ENCODE measurements at places on chromosomes 7 and 10.
A peak's percentile ranks its signal among the peaks of the same experiment; 100 is the strongest.

DNA sequence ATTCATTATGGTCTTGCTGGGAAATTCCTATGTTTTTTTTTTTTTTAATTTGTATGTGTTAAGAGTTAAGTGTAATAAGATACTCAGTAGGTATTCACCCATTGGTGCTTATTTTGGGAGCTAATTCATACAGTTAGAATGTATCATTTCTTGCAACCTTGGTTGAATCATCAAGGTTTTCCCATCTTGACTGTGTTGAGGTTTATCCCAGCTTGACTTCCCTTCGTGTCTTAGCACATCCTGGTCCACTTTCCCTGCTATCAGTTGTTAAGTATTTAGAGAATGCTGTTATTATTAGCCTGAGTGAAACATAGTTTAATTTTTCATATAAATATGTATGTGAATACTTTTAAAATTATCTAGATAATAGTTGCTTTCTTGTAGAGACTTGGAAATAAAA is 20.8 kb downstream of the RALA start:
- no peak for DNase-seq

- no peak for DNase-seq
Observed at GRCh38 chr7:29231671-29232232, 37.2 kb downstream of the CHN2 start.

GRCh38 chr7:111755383-111755782 is 193.1 kb upstream of the IMMP2L start:
- no peak for DNase-seq

DNA sequence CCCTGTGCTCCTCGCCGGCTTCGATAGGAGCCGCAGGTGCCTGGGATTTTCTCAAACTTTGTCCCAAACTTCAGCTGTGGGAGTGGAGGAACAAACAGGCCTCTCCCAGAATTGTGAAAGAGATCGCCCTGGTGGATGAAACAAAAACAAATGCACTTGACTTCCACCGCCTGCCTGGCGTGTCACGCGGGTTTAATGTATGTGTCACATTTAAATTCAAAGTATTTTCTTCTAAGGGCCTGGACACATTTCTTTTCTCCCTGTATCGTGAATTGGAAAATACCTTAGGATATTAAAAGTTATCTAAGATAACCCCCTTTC is 694 bp upstream of the WASL start:
- DNase-seq, result no peak

DNA sequence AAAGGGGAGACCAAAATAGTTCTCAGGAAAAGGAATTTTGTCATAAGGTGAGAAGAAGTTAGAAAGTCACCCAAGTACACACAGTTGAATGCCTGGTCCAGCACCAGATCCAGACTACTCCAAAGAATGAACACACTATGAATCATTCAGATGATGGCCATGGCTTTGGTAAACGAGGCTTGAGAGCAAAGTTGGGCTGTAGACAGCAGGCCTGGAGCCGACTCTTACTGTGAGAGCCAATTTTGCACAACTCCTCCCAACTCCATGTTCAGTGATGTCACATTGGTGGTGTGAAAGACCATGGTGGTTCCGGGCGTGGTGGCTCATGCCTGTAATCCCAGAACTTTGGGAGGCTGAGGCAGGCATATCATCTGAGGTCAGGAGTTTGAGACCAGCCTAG is 131.6 kb downstream of the PKD1L1 start:
- no peak for DNase-seq

GRCh38 chr7:120079704-120080103 is 193.3 kb upstream of the KCND2 start:
- no peak for DNase-seq

DNA sequence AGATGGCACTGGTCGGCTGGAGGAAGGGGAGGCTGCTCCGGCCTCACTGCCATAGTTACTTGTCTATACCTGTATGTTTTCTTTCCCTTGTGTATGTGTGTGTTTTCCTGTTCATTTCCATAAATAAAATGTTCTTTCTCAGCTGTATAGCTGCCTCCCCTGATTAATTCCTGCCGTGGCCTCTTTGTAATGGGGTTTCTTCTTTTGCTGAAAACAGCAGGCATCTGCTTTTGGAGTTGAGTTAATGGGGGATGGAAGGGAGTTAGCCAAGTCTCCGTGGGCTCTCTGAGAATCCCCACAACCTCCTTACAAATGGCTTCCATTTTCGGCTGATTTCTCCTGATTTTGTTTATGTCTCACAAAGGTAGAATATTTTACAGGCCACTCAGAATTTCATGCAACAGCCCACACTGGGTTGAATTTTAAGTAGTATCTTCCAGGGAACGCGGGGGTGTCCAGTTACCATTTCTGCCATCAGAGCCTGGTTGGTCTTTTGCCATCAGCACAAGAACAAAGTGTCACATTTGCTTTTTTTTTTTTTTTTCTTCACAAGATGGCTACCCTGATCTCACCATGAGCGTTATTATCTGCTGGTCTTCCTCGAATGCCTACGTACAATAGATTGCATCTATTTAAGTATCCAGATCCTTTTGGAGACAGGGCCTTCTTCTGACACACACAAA is 88.1 kb upstream of the NRP1 start:
- DNase-seq, result no peak

DNA sequence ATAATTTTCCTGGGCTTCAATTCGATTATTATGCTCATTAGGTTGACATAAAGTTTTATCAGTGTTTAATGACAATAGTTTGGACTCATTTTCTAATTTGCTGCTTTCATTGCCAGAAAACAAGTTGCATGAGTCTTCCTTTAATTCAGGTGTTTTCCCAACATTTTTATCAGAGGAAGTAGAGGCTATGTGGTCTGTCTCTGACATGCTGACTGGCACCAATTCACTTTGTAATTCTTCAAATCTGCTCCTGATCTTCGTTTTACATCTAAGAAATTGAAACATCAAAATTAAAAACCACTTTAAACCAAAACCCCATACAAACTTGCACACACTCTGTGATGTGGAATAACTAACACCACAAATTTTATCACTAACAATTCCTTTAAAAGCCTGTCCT is 10.9 kb downstream of the CCDC186 start:
- no peak for DNase-seq

DNA sequence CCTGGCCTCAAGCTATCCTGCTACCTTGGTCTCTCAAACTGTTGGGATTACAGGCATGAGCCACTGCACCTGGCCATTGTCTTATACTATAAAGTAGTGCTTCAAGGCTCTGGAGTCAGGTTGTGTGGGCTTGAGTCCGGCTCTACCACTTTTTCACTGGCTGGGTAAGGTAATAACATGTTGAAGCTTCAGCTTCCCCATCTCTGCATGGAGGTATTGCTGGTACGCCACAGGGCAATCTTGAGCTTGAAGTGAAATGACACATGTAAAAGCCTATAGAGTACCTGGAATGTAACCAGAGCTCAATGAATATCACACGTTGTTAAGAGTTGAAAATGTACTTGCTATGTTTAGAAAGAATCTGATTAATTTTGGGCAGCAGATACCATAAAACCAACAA is 120.8 kb downstream of the POU6F2 start:
- no peak for DNase-seq

- DNase-seq, result no peak
Observed at GRCh38 chr10:34786464-34786863, 28.6 kb downstream of the PARD3 start.

GRCh38 chr7:81574723-81575326 is 195.0 kb downstream of the HGF start:
- no peak for DNase-seq

GRCh38 chr10:29517352-29517923 is 117.3 kb downstream of the SVIL start:
- DNase-seq, result no peak

- DNase-seq, result no peak
Observed at GRCh38 chr7:52283335-52283734, 752.1 kb upstream of the POM121L12 start.

DNA sequence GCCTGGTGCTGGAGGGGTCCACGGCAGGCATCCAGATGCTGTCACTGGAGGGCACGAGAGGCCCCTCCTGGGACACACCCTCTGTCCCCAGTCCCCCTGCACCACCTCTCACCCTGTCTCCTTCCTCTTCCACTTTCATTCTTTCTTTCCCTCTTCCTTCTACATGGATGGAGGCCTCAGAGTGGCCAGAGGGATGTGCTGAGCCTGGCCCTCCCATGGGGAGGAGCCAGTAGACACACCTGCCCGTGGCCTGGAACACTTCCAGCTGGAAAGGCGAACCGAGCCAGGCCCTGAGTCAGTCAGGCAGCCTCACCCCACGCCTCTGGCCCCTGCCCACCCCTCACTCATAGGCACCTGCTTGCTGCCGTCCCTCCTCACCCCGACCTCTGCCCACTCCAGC is 55.9 kb upstream of the MXI1 start:
- DNase-seq, result no peak

- DNase-seq, result peak; percentile 73
Observed at GRCh38 chr7:130721486-130722277, 12.3 kb downstream of the KLF14 start.

DNA sequence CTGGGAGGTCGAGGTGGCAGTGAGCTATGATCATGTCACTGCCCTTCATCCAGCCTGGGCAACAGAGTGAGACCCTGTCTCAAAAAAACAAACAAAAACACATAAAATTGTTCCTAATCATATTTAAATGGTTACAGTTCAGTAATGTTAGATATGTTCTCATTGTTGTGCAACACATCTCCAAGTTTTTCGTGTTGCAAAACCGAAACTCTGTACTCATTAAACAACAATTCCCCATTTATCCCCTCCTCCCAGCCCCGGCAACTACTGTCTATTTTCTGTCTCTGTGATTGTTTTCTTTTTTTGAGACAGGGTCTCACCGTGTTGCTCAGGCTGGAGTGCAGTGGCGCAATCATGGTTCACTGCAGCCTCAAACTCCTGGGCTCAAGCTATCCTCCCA is 16.1 kb upstream of the PRXL2A start:
- DNase-seq, result no peak

DNA sequence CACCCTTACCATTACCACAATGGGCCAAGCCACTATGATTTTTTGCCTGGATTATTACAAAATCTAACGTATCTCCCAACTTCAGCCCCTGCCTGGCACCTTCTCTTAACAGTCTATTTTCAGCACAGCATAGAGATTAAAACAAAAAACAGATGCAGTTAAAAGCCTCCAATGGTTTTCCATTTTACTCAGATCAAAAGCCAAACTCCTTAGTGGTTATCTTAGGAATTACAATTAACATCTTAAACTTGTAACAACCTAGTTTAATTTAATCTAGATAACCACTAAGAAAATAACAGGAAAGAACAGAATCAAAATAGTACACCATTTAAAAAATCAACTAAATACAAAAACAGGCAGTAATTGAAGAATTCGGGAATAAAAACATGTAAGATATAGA is 43.5 kb downstream of the DNAJC1 start:
- DNase-seq, result no peak

DNA sequence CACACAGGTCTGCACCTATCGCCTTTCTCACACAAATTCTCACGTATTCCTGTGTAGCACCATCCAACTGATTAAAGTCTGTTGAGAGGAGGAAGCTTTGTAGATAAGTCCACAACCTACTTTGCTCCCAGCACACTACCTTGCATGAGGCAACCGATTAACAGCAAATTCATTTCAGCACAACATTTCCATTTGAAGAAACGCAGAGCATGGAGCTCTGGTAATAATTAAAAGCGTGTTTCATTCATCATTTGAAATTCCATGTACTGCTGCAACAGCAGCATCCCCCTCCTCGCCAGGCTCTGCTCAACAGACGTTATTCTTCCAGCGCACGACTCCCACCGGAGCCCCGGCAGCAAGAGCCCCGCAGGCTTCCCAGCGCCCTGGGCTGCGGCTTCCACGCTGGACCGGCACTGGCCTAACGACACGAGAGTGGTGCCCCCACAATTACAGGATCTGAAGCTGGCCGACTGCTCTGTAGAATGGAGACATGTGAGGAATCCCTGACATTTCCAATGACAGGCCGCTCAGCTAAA is 118.8 kb downstream of the DIP2C start:
- no peak for DNase-seq

GRCh38 chr7:48096273-48096672 is 7.2 kb downstream of the UPP1 start:
- no peak for DNase-seq

GRCh38 chr7:80781146-80781545 is 137.7 kb downstream of the SEMA3C start:
- no peak for DNase-seq

DNA sequence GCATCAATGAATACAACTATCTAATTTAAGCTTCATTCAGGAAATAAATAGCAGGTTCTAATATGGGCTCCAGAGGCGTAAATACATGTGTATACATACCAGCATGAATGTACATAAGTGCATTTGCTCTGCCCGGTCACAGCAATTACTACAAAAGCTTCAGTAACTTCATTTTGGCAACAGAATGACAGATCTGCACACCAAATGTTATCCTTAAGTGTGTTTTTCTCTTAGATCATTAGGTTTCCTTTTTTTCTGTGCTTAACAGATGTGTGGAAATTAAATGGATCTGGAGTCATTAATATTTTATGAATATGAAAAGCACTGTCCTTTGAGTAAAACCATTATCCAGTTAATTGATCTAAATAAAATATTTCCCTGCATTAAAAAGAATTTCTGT is 159.0 kb upstream of the MEOX2 start:
- no peak for DNase-seq

DNA sequence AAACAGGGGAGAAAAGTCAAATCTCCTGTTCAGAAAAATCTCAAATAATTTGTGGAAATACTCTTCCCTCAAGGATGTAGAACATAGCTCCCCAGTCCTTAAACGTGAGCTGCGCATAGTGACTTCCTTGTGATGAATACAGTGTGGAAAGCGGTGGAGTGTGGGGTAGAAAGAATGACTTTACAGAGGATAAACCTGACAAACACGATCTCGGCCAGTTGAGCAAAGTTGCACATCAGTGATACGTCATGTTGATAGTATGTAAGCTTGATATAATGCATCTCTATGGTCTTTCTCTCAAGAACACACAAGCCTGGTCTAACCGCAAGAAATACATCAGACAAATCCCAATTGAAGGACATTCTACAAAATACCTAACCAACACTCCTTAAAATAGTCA is 32.0 kb upstream of the ZCCHC24 start:
- no peak for DNase-seq

GRCh38 chr10:7385114-7385513 is 25.7 kb downstream of the SFMBT2 start:
- no peak for DNase-seq

GRCh38 chr10:90718182-90718581 is 139.7 kb downstream of the HTR7 start:
- DNase-seq, result no peak

DNA sequence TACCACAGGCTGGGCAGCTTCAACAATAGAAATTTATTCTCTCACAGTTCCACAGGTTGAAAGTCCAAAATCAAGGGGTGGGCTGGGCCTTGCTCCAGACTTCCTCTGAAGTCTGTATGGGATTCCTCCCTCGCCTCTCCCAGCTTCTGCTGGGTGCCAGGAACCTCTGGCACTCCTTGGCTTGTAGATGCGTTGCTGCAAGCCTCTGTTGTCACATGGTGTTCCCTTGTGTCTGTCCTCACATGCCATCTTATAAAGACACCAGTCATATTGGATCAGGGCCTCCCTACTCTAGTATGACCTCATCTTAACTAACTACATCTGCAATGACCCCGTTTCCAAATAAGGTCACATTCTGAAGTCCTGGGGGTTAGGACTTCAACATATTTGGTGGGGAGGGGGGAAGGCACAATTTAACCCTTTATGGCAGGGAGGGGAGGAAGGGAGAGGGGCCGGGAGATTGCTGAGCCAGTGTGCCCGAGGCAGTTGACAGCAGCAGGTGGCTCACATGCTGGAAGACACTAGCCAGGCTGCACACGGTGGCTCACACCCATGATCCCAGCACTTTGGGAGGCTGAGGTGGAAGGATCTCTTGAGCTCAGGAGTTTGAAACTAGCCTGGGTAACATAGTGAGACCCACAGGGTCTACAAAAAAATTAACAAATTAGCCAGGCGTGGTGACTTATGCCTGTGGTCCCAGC is 18.8 kb downstream of the ZNF282 start:
- no peak for DNase-seq
